ENCODE measurements at places on chromosomes 7 and 10.

DNA sequence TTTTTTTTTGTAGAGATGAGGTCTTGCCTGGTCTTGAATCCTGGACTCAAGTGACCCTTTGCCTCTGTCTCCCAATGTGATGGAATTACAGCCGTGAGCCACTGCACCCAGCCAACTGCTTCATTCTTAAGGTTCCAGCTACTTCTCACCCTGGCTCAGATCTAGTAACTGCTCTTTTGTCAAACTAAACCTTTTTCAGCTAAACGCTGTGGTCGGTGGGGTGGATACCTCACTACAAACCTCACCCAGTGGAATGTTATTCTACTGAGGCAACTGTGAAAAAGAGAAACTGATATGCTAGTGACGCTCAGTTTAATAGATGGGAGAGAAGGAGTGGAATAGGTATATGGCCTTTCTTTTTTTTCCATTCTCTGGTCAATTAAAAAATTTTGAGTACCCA, 1.7 kb upstream of the MRLN start:
- DNase-seq = no peak

DNA sequence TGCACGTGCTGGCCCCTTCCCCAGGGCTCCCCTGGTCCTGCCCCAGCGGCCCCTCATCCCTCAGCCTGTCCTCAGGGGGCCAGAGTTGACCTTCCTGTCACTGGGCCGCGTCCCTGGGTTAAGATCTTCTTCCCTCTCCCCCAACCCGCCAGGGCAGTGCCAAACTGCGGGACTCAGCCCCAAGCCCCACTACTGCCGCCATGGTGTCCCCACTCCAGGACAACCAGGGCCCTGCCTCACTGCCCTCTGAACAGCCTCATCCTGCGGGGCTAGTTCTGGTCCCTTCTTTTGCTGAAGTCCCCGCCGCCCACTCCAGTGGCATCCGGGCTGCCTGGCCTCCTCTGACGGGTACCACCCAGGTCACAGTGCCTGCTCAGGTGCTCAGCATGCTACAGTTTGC, 37.5 kb downstream of the UNCX start:
- no peak for DNase-seq

DNA sequence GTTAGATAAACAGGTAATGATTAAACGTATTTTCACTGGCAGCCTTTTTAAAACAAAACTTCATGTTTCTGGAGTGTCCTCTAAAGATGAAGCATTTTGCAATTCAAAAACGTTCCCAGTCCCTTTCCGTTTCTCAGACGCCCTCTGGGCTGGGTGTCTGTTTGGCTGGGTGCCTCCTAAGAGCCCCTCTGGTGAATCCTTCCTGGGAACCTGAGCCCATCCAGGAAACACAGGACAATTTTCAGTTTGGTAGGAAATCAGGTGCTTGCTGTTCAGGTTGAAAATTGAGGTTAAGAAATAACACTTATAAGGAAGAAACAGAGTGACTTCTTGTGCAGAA, 76.7 kb downstream of the CHN2 start:
- DNase-seq = no peak

DNA sequence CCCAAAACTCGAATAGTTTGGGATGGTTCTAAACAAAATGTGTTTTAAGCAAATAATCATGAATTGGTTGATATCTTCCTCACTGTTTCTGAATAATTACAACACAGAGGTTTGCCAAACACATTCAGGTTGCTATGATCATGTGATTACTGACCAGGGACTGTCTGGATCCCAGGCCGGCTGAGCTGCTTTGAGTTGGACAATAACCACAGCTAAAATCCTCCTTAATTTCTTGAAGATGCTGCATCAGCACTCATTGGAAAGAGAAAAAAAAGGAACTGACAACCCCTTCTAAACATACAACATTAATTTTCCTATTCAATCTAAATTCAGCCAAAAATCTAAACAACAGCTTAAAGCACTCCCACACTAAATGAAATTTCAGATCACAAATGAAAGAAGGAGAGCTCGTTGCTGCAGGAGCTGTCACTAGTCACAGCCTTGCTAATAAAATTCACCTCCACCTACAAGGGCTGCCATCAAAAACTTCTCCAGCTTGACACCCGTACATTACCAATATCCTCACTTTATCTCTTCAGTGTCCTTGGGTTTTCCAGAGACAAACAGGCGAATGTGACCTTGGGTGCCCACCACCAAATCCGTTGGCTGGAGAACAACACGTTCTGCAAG, 560.2 kb downstream of the KCNMA1 start:
- no peak for DNase-seq

GRCh38 chr10:129465796-129466702, 992 bp upstream of the MGMT start:
- DNase-seq = no peak

DNA sequence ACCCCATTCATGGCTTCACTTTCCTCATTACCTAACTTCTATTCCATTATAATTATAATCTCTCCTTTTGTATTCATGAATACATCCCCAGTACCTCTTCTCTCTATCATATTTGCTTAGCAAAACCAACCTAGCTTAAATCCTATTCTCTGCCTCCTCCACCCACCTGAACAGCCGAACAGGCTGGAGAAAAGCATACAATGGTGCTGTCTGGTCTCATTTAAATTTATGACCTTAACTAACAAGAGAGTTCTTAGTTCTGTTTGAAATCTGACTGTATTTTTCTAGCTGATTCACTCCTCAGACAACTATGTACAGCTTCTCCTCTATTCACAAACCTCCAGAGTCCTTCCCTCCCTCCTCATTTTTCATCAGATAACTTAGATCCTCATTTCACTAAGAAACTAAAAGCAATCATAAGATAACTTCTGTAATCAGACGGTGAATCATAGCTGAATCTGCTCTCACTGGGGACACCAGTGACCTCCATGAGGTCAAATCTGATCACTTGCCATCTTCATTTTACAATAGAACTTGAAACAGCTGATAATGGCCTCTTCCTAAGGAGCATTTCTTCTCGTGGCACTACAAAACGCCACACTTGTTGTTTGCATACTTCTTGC, 233.9 kb upstream of the AOAH start:
- DNase-seq = no peak

- DNase-seq = no peak
These were observed 10.2 kb downstream of the CHST15 start for GRCh38 chr10:124083047-124083739.

- DNase-seq = no peak
These were observed 158.0 kb upstream of the RHEB start for GRCh38 chr7:151677581-151678226.

GRCh38 chr10:77643795-77644468, 6.3 kb upstream of the KCNMA1 start:
- DNase-seq = peak; percentile 69

DNA sequence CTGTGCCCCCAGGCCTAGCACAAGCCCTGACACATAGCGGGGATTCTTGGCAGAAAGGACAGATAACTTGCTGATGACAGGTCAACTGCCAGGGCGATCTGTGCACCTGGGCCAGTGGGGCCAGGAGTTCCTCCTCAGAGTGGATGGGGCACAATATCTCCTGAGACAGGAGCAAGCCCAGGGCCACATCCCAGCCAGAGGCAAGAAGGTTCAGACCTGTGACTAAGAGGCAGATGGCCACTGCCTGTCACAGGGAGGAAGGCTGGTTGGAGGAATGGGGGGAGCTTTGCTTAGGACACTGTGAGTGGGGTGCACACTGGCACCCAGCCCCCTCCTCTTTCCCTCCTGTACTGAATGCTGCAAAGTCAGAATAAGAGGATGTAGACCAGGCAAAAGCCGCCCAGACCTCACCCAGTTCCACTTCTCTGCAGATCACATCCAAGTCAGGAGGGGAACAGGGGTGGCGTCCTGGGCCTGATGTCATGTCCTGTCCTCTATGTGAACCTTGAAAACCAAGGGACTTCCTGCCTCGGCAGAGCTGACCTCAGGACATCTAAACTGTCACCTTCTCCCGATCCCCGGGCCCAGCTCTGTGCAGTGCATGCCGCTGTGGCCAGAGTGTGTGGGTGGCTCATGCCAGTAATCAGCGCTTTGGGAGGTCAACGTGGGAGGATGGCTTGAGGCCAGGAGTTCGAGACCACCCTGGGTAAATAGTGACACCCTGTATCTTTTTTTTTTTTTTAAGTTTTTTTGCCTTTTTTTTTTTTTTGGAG, 1.3 kb downstream of the GUSB start:
- peak; percentile 16 for DNase-seq

GRCh38 chr7:54116956-54117355, 425.2 kb upstream of the VSTM2A start:
- no peak for DNase-seq

- no peak for DNase-seq
These were observed 52.1 kb downstream of the ADD3 start for GRCh38 chr10:110059925-110060324.

DNA sequence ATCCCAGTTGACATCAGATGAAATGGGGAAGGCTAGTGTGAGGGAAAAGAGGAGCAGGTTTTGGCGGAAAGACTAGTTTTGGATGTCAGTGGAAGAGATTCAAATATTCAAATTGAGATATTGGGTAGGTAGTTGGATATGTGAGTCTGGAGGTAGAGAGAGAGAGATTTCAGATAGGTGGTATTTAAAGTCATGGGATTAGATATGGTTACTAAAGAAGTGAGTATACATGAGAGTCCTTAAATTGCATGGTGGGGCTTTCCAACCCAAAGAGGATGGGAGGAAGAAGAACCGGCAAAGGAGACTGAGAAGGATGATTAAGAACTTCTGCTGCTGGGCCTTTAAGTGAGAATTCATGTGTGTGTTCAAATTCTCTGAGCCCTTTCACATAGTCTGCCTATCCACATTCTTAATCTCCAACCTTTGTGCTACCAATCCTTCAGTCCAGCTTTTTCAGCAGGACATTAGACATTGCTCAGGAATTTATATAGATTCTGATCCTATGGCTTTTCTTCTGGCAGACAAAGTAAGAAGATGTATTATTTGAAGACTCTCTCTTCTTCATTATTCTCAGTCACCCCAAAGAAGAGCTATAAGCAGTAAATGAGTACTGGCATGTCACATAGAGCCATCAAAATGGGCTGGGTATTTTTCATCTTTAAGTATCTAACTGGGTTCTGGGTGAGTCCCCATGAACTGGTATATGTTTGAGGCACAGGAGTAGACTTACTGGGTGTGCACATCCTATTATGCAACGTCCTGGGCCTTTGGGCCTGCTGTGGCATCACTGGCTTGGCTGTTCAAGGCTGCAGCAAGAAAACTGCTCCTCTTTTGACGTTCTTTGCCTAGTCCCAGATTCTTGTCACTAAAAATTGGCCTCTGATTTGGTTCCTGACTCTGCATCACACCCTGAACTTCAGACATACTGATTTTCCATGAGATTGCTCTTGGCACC, 33.6 kb downstream of the ST7 start:
- peak; percentile 52 for DNase-seq

- peak; percentile 22 for DNase-seq
These were observed 14.4 kb downstream of the MYO1G start for GRCh38 chr7:44964384-44964830.

DNA sequence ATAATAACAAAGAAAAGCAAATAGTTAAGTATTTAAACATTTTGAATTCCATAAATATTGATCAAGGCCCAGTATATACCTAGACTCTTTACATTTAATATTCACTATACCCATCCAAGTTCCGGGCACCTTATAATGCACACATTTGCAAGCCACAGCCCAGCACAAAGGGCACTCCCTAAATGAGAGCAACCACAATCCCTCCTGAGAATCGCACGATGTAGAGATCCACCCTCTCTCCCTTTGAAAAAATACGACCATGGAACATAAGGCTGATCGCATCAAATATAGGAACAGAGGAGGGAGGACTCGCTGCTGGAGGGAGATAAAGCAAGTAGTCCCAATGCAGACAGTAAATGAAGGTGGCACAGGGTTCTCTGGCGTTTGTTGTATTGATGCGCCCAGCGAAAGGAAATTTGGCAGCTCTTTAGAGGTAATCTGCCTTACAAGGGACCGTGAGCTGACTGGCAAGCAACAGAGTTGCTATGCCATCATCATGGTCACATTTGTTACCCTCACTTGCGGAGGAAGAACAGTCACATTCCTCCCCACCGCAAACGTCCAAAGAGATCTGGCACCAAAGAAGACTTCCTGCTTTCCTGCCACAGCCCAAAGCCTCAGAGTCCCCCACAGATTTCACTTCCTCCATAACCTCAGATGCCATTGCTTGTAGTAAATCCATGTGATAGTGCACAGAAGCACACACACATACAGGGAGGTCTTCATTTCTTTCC, 16.1 kb upstream of the TAS2R40 start:
- DNase-seq = no peak

- no peak for DNase-seq
These were observed 6.5 kb upstream of the ERLIN1 start for GRCh38 chr10:100192350-100192749.

- DNase-seq = peak; percentile 67
These were observed 3.4 kb downstream of the TCF7L2 start for GRCh38 chr10:112953174-112954159.

GRCh38 chr7:111987115-111987826, 218.9 kb downstream of the DOCK4 start:
- peak; percentile 59 for DNase-seq

- DNase-seq = no peak
These were observed 28.3 kb downstream of the GBX1 start for GRCh38 chr7:151139071-151139790.

DNA sequence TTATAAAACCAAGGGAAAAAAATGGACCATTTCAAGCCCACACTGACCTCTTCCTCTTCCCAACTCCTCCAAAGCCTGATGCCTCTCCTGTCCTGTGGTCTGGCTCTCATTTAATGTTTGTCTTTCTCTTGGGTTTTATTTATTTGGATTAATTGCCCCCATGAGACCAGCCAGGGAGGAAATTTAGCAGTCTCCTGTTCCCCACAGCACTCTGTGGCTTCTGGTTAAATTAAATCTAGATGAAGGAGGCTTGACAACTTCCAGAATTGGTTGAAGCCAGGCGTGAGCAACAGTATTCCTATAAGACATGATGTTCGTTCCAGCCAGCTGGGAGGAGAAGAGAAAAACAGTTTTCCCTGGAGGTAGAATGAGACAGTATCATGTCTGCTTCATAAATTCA, 15.1 kb upstream of the PRLHR start:
- DNase-seq = no peak

- DNase-seq = no peak
These were observed 20.9 kb upstream of the ZNF12 start for GRCh38 chr7:6727663-6728062.

DNA sequence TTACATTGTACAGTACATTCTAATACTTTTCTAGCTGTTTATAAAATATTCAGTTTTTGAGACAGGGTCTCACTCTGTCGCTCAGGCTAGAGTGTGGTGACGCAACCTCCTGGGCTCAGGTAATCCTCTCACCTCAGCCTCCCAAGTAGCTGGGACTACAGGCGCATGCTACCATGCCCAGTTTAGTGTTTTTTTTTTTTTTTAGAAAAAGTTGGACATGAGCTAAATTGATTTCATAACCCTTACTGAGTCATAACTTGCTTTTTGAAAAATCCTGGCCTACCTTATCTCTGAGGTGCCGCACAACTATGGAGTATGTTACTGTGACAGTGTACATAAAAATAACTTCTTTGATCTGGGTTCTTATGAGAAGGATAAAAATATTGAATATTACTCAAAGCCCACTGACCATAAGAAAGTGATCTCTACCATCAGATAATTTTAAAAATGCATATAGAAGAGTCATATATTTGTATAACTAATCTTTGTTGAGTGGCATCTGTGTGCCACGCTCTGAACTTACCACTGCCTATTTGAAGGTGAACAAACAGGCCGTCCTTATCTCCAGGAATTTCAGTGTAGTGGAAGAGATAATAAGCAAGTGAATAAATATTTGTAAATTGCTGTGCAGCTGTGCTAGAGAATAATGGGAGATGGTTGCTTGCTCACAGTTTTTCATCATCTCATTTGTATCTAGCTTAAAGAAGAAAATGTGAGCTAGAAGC, 73.2 kb downstream of the PPP1R9A start:
- no peak for DNase-seq

- DNase-seq = no peak
These were observed 58.1 kb downstream of the NRP1 start for GRCh38 chr10:33276282-33276923.

All from fibroblast of skin of right biceps (primary cell).